ENCODE measurements at places on chromosomes 2 and 18.

DNA sequence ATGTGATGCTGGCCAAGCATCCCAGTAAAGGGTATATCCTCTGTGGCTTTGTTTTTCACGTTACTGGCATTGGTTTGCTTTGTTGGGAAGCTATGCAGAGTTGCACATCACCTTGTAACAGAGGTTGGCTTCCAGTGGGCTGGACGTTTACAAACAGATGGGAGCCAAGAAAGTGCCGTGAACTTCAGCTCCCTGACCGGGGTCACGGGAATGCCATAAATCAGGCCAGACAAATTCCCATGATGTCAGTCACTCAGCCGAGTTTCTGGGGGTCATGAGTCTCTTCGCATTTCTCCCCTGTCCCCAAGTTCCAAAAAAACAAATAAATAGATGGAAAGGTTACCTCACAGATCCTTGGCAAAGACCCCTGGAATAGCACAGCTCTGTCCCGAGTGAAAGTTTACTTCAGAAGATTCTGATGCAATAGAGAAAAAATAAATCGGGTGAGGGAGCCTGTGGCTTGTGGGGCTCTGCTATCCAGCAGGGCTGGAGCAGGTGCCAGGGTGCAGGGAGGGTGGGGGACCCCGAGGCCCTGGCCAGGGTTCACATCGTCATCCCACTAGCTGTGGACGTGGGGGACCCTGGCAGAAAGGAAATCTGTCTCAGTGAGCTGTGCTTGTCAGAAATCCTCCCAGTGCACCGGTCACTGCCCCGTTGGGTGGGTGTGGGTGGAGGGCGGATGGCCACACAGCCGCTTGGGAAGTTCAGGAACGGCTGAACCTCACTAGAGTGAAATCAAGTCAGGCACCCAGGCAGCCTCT lies 27.8 kb downstream of the TWIST2 start:
- no peak for DNase-seq

GRCh38 chr2:201135386-201135785 lies 19.4 kb downstream of the CFLAR start:
- DNase-seq = no peak

DNA sequence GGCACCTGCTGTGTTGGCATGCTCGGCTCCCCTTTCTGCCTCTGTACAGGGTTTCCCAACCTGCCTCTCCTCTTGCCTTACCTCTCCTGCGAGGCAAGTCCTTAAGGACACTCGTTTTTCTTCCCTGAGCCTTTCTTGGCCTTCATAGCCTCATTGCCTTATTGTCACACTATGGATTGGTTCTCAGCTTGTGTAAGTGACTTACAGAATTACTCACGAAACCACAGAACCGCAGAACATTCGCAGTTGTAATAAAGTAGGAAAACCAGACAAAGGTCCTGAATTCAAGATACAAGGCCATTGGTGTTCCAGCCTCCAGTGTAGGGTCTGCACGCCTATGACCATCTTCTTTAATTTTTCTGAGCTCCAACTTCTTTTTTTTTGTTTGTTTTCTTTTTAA lies 317.6 kb upstream of the SMIM21 start:
- no peak for DNase-seq

- DNase-seq = peak; percentile 67
Measured at GRCh38 chr2:195559431-195559914, 97.6 kb upstream of the SLC39A10 start.

DNA sequence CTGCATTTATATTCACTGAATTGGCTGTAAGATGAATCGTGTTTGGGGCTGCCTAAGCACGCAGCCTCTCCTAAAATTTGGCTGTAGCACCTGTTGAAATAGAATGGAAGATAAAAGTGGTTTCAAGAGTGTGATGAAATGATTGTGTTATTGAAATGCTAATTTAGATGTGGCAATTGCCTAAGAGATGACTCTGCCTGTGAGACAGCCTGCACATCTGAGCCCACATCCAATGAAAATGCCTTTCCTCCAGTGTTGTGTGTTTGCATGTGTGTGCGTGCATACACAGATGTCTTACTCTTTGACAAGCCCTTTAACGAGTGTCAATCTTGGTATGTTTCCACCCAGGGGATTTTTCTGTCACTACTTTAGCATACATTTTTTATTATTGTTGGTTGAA lies 346.9 kb downstream of the MEIS1 start:
- no peak for DNase-seq

- no peak for DNase-seq
Measured at GRCh38 chr2:108399479-108399878, 21.7 kb downstream of the SULT1C4 start.

- DNase-seq = no peak
Measured at GRCh38 chr2:156456616-156457015, 20.4 kb downstream of the GPD2 start.

All from NK-92 treated with Interleukin-12 subunit alpha and Interleukin-12 subunit beta, amount 100 ng/mL, for 24 hours (cell line).